ENCODE measurements at places on chromosomes 4 and X.

DNA sequence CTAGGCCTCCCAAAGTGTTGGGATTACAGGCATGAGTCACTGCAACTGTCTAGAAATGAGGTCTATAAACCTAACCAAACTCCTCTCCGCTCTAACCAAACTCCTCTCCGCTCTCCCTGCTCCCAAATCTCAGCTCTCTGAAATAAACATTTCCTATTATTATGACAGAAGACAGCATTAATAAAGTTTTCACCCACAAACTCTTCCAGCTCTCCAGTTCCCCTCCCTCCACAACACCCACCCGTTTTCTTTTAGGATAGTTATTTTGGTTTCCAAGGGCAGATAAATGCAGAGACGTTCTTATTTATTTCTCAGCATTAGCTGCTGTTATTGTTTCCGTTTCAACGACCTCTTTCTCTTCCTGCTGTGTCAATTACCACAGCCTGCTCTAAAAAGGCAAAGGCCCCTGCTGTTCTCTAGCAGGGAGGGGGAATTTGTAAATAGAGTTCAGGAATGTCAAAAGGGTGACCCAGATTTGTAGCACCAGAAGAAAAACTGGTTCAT is 13.3 kb upstream of the SCD5 start:
- no peak for DNase-seq

DNA sequence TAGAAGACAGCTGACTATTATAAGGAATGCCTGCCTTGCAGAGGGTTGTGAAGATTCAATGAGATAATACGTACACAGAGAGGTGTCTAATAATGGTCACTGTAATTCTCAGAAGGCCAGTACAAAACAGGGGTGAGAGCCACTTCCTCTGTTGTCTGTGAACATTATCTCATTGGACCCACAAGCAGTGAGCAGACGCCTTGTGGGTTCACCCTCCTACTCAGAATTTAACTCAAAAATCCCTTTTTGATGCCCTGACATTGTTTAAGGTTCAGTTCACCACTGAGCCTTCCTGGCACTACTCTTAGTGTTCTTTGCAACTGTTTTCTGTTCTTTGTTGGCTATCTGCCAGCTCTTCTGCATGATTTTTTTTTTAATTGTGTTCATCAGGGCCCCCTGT is 467.4 kb downstream of the BCOR start:
- DNase-seq, result no peak

DNA sequence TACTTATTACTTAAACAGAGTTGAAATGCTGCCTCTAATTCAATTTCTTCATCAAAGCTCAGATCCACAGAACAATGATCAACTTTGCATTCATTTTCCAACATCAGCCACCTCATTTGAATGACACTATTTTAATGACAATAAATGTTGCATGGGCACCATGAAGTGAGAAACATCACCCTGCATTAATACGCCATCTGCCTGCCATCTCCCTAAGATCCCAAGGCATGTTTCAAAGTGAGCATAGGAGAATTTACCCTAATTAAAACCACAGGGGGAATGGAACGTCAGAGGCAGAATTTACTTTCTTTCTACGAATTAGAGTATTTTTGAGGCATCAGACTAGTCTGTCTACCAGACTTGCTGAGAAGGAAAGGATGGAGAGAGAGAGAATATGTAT is 32.7 kb downstream of the NEXMIF start:
- no peak for DNase-seq

GRCh38 chrX:134186362-134187121 is 50.4 kb upstream of the CCDC160 start:
- DNase-seq, result peak; percentile 77

DNA sequence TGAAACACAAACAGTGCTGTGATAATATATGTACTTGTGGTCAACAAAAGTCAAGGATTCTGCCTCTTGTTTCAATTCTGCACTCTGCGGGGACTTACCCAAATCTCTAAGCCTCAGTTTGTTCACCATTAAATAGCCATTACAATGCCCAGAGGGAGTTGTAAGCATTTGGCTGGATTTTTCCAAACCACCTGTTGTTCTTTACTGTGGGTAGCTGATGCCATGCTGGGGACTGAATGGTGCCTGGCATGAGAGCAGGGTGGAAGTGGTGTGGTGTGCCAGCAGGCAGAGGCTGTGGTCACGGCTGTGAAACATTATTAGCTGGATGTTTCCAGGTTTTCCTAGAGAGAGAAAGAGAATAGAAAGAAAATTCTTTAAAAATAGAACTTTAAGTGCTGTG is 60.7 kb upstream of the PAK3 start:
- DNase-seq, result no peak

GRCh38 chr4:171676555-171677215 is 136.5 kb upstream of the GALNTL6 start:
- no peak for DNase-seq

Data from CD4-positive, alpha-beta T cell treated with Interferon alpha-2 for 1 hour (primary cell).